ENCODE measurements at places on chromosomes 13 and 19.
A peak's percentile ranks its signal among the peaks of the same experiment; 100 is the strongest.

- DNase-seq, result no peak
Measured at GRCh38 chr13:70172946-70173597, 64.8 kb upstream of the KLHL1 start.

GRCh38 chr13:114129649-114130062 is 2.8 kb downstream of the RASA3 start:
- DNase-seq, result no peak

DNA sequence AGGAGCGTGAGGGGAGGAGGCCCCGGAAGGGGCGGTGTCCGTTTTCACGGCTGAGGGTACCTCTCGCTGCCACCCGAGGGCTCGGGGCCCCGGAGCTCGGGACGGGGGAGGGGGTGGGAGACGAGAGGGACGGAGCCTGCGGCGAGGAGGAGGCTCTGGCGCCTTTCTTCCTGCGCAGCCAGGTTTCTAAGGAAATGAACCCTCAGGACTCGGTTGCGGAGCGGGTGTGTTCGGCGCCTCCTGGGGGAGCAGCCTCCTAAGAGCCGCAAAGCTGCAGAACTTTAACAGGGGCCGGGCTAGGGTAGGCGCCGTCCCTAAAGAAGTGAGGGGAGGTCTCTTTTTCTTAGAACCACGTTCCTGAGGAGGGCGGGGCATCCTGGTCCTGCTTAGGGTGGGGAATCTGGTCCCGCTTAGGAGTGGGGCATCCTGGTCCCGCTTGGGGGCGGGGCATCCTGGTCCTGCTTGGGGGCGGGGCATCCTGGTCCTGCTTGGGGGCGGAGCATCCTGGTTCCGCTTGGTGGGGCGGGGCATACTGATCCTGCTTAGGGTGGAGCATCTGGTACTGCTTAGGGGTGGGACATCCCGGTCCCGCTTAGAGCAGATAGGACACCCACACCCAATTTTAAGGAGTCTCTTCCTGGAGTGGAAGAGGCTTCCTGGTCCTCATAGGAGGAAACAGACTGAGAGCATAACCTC is 6.2 kb downstream of the SYT5 start:
- DNase-seq, result peak; percentile 30

DNA sequence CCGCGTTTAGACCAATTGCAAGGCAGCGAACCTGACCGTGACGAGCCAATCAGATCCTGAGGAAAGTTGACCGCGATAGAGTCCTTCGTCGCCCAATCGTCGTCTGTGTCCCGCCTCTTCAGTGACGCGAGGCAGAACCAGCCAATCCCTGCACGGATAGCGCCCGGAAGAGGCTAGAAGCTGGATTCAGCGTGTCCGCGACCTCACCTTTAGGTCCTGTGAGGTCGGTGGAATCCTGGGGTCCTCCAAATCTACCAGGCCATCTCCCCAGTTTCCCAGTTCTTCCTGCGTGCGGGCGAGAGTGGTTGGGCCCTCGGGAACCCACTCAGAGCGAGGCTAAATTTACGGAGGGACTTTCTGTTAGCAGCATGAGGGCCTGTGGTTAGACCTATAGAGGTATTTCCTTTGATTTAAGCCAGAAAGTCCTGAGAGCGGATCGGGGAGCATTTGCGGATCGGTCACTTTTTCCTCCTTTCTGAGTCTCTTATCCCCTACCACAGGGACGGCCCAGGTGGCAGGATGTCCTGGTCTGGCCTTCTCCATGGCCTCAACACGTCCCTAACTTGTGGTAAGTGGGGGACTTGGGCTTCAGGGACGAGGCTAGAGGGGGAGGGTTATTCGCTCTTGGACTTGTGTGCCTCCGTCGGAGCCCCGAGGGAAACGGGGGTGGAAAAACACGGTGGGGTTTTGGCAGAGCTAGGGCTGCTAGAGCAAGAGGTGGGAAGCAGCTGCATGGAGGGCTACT is at the start of gene MRPS12:
Gene MRPS12, plus strand, starts transcription at position 169 of the 745 bp plus-strand sequence. Its CDS starts 351 bp downstream, at position 520.
- peak; percentile 96 for DNase-seq

- no peak for DNase-seq
Measured at GRCh38 chr13:76474966-76475365, 411.2 kb downstream of the KCTD12 start.

DNA sequence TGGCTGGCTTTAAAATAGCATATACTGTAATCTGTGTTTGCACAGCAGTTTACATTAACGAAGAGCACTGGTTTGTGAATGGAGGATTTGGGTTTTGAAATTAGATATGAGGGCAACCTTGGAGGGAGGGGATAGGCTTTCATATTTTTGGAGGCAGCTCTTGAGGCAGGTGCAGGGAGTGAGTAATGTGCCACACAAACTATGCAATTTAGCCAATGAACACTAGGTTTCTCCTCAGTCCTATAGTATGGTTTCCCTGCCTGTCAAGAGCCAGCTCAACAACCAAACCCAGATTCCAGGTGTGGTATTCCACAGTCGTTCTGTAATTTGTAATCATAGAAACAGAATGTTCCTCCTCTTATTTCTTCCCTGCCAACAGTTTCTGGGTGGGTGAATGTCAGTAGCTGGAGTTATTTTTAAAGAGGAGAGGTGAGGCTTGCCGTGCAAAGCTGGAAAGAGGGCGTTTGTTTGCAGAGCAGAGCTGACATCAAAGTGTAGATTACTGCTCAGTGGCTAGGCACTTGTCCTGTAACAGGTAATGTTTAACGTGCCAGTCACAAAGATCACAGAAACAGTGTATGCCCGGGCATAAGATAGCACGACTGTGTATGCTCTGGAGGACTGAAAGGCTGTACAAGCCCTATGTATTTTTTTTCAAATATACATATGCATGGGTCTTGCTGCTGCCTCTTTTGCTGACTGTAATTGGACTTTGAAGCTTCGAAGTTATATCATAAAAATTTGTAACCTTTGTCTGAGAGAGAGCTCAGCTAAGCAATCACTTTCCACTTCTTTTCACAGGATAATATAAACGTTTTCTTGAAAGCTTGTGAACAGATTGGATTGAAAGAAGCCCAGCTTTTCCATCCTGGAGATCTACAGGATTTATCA is 124.2 kb downstream of the LMO7 start:
- DNase-seq, result no peak

DNA sequence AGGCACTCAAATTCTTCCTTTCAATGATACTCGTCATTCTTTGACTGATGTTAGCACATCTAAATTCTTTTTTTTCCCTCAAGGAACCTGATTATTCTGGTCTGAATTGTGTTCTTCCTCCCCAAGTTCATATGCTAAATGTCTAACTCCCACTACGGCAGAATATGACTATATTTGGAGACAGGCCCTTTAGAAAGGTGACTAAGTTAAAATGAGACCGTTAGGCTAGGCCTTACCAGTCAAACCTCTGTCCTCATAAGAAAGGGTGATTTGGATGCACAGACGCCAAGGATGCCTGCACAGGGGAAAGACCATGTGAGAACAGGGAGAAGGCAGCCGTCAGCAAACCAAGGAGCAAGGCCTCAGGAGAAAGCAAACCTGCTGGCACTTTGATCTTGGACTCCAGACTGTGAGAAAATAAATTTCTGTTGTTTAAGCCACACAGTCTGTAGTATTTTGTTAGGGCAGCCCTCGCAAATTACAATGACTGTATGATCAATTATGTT is 13.1 kb upstream of the FOXO1 start:
- DNase-seq, result no peak

GRCh38 chr19:45780448-45781213 is 1.7 kb downstream of the DMPK start:
- no peak for DNase-seq

- DNase-seq, result peak; percentile 77
Measured at GRCh38 chr19:44753932-44754749, 5.6 kb downstream of the BCL3 start.

GRCh38 chr13:98349731-98350305 is 172.7 kb upstream of the RNF113B start:
- no peak for DNase-seq

DNA sequence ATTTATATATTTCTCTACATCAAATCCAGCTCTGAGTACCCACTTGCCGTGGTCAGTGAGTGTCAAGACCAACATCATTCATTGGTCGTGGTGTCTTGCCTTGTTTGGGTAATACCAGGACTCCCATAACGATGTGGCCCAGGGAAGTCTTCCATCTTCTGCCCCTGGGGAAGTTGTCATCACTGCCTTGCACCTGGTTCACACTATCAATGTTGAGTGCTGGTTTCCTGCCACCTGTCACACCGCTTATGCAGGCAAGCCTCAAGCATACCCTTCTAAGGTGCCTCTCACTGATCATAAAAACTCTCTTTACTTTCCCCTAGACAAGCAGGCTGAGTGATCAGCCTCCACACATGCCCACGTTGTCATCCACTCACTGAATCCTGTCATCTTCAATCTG is 382.4 kb downstream of the KCTD12 start:
- no peak for DNase-seq

GRCh38 chr19:18233224-18233825 is 7.1 kb upstream of the PDE4C start:
- peak; percentile 44 for DNase-seq

DNA sequence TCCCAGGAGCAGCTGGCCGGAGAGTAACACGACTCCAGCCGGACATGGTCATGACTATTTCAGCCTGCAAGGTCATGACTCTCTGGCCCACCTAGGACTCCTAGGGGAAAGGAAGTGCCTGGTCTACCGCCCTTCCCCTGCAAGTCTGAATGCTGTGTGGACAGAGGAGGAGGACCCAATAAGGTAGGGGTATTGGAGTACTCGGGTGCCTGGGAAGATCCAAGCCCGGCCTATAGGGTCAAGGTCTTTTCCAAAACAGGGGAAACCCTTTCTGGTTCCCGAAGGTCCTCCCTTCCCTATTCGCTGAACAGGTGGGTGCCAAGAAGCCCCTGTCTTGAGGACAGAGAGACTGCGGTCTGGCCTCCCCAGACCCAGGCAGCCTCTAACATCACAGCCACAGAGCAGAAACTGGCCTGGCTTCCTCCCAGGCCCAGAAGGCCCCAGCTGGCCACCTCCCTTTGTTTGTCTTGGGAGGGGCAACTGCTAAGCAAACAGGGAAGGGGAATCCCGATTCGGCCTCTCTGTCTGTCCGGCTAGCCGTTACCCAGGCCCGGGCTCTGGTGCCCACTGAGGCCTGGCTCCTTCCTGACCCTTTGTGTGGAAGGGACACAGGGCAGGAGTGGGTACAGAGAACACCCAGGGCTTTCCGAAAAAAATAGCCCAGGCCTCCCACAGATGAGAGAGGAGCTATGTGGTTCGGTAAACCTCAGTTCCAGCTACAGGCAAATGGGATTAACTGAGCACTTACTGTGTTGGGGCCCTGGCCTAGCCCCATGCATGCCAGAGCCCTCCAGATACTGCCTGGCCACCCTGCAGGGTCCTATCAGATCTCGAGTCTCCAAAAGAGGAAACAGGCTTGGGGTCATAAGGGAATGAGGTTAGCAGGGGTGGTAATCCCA is 5.2 kb upstream of the GRAMD1A start:
- DNase-seq, result no peak
